Activated CD4-positive, alpha-beta T cell treated with anti-CD3 and anti-CD28 coated beads, Interleukin-2, amount 10 ng/mL, durations not matched to agents 7 days and 5 days (primary cell): ENCODE measurements at places on chromosomes 2 and 18.

GRCh38 chr18:54957996-54958395 is 1.3 kb downstream of the CCDC68 start:
- no peak for DNase-seq

GRCh38 chr2:20803226-20803682 is 19.6 kb downstream of the LDAH start:
- DNase-seq: no peak

GRCh38 chr2:42755191-42755880 is 8.6 kb downstream of the OXER1 start:
- DNase-seq: no peak

GRCh38 chr18:79118797-79119196 is 49.6 kb downstream of the ATP9B start:
- DNase-seq: no peak

DNA sequence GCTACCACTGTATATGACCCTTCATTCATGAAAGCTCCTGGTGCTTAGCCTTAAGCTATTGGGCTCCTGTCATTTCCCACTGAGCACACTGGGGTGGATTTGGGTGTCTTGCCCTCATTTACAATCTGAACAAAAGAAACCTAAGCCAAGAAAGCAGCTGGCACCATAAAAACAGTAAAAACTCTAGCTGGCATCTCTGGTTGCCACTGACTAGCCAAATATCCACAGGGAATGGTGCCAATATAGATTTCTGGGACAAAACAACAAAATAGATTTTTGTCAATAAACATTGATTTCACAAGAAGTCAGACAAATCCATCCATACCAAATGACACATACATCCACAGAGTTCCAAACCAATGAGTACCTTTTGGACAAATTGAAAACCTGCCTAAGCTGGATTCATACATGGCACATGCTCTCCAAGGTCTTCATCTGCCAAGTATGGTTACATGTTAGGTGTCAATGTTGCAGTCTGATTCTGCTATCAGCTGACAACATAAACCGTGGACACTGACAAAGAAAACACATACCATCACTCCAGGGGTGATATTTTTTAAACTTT is 1081.5 kb upstream of the ZEB2 start:
- no peak for DNase-seq
